Epithelial cell of proximal tubule (primary cell): ENCODE measurements at places on chromosomes 6 and 20.

- no peak for DNase-seq
These were observed 47.1 kb upstream of the PNRC1 start for GRCh38 chr6:89033461-89033860.

DNA sequence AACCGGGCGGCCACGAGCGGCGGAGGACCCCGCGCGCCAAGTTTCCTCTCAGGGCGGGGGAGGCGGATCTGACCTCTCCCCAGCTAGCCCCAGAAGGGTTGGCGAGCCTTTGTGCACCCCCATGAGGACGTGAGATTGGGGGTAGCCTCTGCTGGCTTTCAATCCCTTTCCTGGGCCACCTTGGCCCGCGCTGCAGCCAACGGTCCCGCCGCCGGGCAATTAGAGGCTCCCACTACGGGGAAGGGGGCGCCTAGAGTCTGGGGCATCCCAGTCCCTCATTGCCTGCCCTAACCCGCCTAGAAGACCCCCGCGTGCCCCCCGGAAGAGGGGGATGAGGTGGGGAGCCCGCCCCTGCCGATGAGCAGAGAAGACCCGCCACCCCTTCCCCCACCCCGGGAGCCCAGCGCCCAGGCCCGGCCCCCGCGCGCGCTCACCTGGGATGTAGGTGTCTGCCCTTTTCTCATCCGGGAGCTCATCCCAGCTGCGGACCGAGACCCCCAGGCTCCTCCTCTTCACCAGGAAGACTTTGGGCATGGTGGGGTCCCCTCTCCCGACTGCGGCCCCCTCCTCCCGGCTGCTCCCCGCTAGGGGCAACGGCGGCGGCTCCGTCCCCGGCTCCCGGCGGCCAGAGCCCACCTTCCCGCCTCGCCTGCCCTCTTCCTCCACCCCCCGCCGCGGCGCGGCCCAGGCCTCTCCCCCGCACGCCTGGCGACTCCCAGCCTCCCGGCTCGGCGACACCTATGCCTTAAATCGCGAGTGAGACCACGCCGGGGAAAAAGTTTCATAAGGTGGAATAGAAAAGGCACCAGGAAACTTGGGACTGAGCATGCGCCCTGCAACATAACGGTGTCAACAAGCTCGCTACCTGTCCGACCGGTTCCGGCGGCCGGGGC is at the start of gene OVOL2:
Gene OVOL2 (minus strand): TSS at position 816 of the 893 bp plus-strand sequence. CDS start 282 bp downstream, at position 534.
- DNase-seq, result no peak

- DNase-seq, result no peak
These were observed 7.0 kb downstream of the COL9A3 start for GRCh38 chr20:62823688-62824475.

- no peak for DNase-seq
These were observed 300.9 kb downstream of the LAMA2 start for GRCh38 chr6:129183681-129184301.

DNA sequence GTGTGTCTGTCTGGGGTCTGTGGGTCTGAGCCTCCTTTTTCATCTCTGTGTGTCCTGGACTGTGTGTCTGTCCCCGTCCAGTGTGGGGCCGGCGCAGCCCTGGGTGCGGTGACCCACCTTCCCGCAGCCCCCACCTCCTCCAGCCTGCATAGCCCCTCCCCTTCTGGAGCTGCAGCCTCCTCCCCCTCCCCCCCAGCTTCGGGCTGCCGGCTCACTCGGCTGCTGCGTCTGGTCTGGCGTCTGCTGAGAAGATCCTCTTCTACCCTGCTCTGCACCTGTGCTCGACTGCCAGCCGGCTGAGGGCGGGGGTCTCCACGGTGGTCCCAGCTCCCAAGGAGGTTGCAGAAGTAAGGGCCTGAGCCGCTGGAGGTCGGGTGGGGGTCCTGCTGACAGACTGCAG is 7.6 kb upstream of the LKAAEAR1 start:
- no peak for DNase-seq

DNA sequence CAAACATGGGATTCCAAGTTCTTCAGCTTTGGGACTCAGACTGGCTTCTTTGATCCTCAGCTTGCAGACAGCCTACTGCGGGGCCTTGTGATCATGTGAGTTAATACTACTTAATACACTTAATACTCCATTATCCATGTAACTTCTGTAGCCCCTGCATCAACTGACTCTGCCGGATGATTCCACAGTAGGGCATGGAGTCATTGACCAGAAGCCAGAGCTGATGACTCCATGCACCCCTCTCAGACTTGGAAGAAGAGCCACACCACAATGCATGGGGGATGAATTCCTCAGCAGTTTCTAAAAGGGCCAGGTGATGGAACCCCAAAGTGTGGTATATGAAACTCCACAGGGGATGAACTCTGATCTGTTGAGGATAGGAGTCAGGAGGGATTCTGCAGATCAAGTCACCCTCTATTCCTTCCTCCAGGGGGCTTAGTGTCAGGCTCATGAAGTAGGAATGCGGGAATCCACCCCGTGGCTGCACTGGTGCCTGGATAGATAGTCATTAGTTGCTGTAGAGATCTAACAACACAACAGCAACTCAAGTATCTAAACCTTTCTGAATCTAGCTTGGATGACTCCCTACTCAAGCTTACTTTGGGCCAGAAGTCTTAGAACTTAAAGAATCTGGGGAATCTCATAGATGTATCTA is 70.2 kb downstream of the GPR6 start:
- DNase-seq, result no peak

DNA sequence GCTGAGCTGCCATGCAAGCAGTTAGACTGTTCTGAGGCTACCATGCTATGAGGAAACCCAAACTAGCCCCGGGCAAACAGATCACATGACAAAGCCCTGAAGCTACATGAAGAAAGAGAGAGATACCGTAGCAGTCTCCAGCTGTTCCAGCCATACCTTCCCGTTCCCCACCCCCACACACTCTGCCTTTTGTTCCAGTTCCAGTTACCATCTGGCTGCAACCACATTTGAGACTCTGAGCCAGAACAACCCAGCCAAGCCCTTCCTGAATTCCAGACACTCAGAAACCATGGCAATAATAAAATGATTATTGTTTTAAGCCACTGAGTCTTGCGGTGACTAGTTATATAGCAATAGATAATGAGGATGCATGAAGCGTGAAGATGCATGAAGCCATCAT is 28.3 kb downstream of the RIN2 start:
- DNase-seq, result peak; percentile 82

DNA sequence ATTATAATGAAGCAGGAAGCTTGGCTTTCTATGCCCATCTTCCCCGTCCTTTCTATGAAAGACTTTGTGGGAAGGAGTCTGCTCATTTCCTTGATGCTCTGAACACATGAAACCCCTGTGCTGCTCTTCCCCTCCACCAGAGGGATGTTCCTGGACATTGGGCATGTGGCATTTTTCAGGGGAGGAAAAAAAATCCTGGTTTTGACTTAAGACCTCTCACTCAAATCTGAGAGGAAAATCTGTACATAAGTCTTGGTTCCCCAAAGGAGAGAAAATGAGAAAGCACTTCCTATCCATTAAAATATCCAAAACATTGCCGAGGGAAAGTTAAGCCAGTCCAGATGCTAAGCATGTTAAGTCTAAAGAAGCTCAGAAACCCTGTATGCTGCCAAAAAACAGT is 393.0 kb downstream of the PAX1 start:
- no peak for DNase-seq

DNA sequence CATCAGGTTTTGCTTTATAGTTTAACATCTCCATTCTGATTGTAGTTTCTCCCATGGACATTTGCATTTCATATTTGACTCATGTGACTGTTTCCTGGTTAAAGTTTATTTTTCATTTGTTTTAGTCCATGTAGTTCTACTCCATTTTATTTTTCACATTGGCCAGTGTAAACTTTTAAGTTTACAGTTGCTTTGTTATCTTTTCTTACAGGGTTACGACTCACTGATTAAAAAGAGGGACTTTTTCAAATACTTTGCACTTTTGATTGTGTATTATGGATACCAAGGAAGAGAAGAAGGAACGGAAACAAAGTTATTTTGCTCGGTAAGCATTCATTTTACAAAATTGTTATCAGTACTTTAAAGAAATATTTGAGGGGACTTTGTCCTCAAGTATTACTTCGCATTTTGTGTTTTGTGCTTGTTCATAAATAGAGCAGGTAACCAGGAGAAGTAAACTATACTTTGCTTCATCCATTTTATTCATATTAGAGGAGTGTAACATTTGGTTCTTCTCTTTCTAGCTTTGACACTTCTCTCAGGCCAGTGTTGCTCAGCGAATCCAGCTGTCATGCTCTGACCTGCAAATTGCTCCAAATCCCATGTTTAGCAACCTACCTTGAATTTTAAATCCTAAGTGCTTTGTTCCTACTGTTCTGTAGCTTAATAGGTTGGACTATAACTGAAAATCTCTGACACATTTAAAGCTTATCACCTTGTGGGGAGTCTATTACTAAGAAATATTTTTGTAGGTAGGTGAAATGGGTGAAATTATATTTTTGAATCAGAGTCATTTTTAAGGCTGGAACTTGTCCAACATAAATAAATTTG is 24.5 kb downstream of the NCOA7 start:
- no peak for DNase-seq
